ENCODE measurements at places on chromosomes 1 and 21.
A peak's percentile ranks its signal among the peaks of the same experiment; 100 is the strongest.

GRCh38 chr1:216902669-216903381, 179.6 kb upstream of the ESRRG start:
- no peak for DNase-seq

GRCh38 chr21:42443876-42444744, 40.4 kb downstream of the UBASH3A start:
- DNase-seq = no peak

GRCh38 chr1:234619794-234620247, 9.8 kb upstream of the IRF2BP2 start:
- DNase-seq = no peak

DNA sequence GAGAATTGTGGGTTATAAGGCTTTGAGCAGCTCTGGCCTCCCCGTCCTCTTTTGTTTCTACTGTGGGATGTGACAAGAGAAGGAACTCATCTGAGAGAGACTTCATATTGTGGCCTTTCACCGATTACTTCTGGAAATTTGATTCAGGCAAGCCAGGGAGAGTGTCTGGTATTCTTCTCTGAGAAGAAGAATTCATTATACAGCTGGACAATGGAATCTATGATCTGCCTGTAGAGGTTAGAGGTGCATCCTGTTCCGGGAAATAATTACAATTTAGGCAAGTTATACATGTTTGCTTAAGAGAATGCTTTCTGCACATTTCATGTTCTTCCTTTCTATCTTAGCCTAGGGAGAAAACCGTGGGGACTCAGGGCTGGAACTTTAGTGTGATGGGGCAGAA, 12.8 kb upstream of the RNU1-2 start:
- no peak for DNase-seq

DNA sequence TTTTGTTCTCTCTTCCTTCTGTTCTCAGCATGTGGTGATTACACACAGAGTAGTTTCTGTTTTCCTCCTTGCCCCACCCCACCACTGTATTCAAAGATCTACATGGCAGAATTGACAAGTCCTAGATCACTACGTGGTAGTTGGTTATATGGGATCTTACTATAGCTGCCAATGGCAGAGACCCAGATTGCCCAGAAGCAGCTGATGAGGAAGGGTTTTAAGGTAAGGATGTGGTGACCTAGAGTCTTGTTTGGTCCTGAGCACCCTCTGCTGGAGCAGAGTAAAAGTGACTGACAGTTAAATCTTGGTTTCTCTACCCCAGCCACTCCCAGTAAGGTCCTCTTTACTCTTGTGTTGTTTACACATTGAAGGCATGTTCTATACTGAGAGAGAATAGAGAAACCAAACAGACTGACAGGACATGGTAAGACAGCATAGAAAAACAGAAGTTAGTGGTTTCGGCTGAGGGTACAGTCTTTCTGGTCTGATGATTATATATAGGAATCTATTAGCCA, 22.8 kb upstream of the STRIP1 start:
- peak; percentile 49 for DNase-seq

DNA sequence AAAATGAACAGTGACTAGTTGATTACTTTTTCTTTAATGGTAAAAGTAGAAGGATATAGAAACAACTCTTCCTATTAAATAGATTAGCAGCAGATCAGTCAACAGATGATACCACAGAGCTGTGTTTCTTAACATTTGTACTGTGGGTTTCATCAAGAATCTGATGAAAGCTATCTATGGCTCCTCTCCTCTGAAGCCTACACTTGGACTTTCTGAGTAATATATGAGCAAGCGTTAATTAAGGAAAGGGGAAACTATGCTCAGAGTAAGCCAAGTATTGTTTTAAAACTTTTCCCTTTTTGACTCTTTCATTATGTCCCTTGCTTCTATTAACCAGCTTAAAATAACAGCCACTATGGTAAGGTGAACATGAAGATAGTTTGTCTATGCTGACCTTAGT, 10.8 kb downstream of the ARID4B start:
- DNase-seq = no peak

DNA sequence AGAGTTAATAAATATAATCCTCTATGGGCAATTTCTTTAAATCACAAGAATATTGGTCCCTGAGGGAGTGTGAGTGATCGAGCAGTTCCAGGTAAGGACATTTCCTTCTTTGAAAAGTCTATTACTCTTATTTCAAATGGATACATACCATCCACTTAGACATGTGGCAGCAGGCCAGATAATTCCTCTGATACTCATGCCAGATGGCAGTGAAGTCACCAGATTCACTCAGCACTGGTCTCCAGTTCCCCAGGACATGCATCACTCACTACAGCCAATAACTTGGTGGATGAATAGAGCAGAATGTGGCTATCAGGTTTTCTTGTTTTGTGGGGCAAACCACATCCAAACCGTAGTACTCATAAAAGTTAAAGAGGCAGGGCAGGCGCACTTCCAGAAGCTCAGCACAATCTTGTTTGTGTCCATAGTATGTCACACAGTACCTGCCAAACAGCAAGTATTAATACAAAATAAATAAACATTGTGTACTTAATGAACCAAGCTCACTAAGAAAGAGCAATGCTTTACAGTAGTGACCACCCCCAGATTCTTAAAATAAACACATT, 74.2 kb upstream of the CD53 start:
- DNase-seq = no peak

- DNase-seq = peak; percentile 2
These were observed 493 bp upstream of the ELOA start for GRCh38 chr1:23742670-23743286.

DNA sequence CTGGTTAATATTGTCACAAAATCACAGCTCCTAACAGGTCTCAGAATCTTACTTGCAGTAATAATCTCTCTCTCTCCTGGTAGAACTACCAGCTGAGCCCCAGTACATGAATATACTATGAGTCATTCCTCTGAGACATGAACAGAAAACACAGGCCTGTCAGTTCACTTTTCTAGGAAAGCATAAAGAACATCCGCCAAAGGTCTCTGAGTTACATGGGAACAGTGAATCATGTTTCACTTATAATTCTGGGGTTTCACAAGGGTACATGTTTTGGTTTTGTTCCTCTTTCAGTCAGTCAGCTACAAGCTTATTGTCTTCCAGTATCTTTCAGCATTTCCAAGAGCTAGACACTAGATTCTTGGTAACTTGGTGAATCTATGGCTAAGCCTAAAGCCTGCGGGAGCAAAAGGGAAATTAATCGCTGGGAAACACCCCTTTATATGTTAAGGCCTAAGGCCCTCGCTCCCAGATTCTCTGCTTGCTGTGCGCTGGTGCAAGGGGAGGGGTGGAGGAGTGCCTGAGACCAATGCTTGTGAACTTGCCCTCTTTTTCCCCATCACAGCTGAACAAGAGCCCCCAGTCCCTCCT, 31.7 kb downstream of the IFNGR2 start:
- DNase-seq = peak; percentile 78

DNA sequence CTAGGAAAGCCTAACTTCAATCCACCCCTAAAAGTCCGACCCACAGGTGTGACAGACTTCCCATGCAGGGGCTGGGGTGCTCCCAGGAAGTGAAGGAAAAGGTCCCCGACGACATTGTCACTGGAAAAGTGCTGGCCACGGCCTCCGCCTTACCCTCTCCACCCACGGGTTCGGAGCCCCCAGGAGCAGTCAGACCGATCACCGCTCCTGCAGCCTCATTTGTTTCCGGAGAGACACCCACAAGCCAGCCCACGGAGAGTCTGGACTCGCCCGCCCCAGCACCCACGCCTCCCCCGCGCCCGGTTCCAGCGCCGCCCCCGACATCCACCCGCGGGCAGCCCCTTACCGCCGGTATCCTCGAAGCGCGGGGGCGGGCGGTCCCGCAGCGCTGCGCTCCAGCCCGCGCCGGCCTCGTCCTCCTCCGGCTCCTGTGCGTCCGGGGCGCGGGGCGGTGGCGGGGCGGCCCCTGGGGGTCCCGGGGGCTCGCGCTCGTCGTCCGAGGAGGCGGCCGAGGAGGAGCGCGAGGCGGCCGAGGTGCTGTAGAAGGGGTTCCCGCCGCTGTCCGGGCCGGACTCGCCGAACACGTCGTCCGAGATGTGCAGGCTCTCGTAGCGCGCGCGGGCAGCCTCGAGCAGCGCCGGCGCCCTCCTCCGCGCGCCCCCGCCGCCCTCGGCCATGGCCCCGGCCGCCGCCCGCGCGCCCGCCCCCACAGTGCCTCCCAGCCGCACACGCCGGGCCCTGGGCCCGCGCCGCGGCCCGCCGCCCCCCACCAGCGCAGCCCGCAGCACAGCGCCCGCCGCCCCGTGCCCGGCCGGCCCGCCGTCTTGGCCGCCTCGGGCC, 660 bp downstream of the PGBD5 start:
- no peak for DNase-seq

- DNase-seq = peak; percentile 94
These were observed at the start of gene CFAP410 for GRCh38 chr21:44338971-44339910. CFAP410 (minus strand) TSS chr21:44339390; CDS start chr21:44339194, 196 bp downstream.

DNA sequence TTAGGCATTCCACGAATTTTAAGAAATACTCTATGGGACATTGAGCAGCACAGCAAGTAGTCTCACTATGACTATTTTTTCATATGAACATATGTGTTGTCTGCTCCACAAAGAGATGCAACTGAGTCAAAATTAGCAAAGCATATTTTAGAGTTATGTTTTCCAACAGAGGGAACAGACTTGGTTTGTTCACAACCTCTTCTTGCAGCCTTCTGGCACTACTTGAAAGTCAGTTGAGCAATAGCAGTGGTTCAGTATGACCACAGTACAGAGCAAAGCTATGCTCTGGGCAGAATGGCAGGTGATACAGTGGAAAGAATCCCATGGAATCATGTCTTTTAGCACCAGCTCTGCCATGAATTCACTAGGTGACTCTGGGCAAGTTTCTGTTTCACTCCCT, 5.2 kb downstream of the CCN1 start:
- no peak for DNase-seq

DNA sequence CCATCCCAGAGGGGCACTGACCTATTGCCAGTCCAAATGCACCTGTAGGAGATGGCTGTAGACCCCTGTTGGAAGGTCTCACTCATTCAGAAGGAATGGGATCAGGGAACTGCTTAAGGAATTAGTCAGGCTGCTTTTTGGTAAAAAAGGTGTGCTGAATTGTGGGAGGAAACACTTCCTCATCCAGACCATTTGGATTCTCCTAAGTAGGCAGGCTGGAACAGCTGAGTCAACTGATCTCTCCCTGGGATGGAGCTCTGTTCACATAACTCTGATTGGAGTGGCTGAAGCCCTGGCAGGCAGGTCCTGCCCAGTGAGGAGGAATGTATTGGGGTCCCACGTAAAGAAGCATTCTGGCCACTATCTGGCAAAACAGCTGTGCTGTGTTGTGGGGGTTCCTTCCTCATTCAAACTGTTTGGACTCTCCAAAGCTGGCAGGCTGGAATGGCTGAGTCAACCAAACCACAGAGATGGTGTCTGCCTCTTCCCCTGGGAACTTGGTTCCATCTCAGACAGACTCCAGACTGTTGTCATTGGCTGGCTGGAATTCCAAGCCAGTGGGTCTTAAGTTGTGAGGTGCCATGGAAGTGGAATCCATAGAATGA, 70.7 kb upstream of the PDC start:
- DNase-seq = no peak

- DNase-seq = no peak
These were observed 257.1 kb downstream of the GRIK3 start for GRCh38 chr1:36776948-36777831.

DNA sequence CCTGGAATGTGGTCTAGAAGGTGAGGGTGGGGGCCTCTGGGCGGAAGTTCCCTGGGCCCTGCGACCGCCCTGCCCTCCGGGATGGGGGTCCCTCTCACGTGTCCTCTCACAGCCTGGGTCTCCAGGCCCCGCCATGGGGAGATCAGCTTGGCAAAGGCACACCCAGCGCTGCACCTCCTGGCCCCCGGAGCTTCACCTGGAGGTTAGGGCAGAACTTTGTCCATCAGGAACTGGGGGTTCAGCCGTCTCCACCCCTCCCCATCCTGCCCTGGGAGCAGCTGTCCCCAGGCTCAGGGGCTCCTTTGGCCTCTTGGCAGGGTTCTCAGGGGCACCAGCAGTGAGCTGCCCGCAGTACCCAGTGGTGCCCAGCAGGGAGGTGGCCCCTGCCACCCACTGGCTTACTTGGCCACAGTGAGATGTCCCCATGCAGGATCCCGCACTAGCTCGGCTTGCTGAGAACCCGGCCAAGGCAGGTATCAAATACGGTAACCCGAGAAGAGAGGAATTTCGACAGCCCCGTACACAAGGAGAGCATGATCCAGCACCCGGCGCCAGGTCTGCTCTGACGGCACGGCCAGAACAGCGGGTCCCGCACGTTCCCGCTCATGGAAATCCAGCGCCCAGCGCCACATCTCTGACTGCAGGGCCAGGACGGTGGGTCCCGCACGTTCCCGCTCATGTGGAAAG, 36.7 kb downstream of the RRP1 start:
- no peak for DNase-seq

- no peak for DNase-seq
These were observed 1.2 kb downstream of the GPR88 start for GRCh38 chr1:100538913-100539835.

DNA sequence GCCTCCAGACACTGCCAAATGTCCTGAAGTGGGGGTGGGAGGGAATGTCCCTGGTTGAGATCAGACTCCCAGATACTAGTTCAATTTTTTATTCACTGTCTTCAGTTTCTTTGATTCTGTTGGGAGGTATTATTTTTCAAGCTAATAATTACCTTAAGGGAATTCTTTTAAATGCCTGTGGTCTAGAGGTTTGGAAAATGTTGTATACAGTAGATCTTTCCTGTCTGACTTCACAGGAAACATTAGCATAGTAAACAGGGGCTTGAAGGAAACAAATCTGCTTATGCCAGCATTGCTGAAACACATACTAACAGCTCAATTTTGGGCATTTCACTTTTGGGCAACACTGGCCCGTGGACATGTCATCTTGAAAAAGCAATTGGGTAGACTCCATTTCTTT, 84.3 kb upstream of the HP1BP3 start:
- no peak for DNase-seq

DNA sequence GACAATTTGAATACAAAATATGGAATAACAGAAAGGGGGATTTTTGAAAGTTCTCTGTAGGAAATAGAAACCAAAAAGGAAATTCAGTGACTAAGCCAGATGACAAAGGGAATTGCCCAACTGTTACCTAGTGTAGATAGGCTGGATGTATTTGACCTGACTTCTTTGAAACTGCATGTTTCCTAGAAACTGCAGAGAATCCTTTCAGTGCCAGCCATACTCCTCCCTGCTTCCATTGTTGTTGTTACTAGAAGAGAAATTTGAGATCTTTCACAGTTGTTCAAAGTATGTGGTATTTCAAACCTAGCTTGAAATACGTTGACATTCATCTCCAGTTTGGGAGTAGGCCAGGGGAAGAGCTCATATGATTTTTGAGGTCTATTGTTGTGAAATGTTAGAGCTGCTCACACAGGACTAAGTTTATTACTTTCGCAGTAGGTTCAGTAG, 1.8 kb upstream of the GBP5 start:
- DNase-seq = peak; percentile 86

- DNase-seq = no peak
These were observed 255.7 kb downstream of the OMA1 start for GRCh38 chr1:58290685-58291372.

- DNase-seq = no peak
These were observed 9.6 kb upstream of the PTPRF start for GRCh38 chr1:43521078-43521477.

Measured in CD4-positive, alpha-beta T cell treated with Interleukin-4 for 4 hours (primary cell).